ENCODE measurements at places on chromosomes 5 and 9.

DNA sequence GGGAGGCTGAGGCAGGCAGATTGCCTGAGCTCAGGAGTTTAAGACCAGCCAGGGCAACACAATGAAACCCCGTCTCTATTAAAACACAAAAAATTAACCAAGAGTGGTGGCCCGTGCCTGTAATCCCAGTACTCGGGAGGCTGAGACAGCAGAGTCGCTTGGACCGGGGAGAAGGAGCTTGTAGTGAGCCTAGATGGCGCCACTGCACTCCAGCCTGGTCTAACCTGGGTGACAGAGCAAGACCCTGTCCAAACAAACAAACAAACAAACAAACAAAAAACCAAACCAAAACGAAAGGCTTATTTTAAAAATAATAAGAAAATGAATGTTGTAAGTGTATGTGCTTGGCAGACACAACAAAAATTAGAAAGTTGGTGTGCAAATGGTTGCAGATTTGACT is 536.3 kb upstream of the PTPRD start:
- DNase-seq = no peak

- DNase-seq = no peak
These were observed 174.8 kb upstream of the TNC start for GRCh38 chr9:115292584-115293279.

- DNase-seq = no peak
These were observed 205.2 kb downstream of the PIK3R1 start for GRCh38 chr5:68420476-68421344.

DNA sequence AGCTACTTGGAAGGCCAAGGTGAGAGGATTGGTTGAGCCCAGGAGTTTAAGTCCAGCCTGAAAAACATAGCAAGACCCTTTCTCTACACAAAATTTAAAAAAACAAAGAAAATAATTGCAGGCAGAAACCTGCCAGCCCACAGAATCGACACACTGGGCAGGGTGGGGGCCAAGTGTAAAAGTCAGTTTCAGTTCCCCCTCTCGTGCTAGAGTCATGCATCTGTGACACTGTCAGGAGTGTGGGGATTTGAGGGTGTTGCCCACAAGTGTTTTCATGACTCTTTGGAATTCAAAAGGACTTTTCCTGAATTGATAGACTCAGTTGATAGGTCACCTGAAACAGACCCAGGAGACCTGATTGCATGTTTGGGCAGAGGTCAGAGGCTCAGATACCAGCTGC is 47.6 kb downstream of the PRRC2B start:
- no peak for DNase-seq

DNA sequence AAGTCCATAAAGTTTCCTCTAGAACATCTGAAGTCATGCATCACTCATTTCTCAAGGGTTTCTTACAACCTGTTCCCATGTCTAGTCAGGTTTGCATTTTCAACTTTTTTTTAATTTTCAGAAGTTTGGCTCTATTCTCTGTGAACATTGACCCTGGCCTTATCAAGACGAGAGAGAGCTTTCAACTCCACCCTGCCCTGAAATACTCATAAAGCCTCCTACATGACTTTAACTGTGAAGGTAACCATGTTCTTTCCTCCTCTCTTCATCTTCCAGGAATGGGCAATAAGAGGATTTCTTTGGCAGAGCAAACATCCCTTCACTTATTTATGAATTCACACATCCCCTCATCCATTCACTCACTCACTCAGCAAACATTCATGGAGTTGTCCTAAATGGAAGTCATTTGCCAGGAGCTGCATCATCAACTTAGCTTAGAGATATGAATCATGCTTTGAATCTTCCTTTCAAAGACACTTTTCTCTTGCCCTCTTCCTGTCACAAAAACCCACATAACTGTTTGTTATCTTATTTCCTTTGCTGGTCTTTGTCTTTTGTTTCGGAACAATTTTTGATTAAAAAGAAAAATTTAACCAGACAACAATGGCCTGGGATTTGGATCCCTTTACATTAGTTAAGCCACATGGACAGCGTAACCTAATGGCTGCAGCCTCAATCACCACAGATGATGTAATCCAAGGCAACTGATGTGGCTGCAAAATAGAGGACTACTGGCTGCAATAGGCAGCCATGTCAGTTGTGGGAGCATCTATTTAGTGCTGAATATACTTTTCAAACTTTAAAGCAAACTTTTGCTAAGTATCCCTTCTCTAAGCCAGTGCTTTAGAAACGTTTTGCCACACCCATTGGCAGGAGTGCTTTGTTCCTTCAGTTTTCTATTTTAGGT is 43.0 kb upstream of the GNAQ start:
- DNase-seq = no peak

GRCh38 chr5:76046741-76047140 is 36.4 kb upstream of the SV2C start:
- DNase-seq = no peak

GRCh38 chr9:70987986-70988385 is 133.4 kb downstream of the TRPM3 start:
- no peak for DNase-seq

DNA sequence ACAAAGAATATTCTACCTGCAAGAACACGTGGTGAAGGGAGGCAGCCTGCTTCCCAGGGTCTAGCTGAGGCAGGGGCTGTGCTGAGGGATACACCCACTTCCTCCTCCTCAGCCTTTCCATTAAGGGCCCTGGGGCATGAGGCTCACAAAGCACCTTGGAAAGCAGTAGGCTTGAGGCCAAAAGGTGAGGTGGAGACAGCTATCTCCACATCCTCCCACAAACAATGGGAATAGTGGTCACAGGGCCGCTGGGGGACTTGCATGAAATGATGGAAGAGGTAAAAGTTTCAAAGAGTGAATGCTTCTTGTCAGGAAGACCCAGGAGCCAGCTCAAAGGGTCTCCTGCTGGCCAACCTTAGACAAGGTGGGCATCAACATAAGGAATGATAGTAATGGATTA is 207.9 kb downstream of the CDK5RAP2 start:
- no peak for DNase-seq

DNA sequence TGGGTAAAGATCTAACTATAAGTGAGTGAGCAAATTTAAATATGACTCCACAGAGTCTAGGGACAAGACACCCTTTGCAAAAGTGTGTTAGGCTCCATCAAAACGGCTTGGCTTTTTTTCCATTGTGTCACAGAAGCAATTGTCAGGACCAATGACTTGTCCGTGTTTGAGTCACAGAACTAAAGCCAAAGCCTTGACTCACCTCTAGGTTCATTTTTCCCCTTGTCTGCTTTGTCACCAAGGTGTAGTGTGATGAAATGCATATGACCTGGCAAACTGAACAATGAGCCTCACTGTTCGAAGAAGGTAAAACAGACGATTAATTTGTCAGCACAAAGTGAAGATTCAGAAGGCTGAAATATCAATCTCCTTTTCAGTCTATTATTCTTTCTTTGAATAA is 331.0 kb downstream of the GLIS3 start:
- DNase-seq = no peak

GRCh38 chr5:101626572-101626971 is 669.5 kb downstream of the SLCO4C1 start:
- DNase-seq = no peak

DNA sequence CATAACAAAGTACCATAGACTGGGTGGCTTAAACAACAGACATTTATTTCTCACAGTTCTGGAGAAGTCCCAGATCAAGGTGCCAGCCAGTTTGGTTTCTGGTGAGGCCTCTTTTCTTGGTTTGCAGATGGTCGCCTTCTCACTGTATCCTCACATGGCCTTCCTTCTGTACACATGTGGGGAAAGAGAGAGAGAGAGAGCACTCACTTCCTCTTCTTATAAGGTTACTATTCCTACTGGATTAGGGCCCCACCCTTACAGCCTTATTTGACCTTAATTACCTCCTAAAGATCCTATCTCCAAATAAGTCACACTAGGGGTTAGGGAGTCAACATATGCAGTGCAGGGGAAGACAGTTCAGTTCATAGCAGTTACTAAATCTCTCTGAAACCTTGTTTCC is 205.6 kb upstream of the GDNF start:
- DNase-seq = no peak

DNA sequence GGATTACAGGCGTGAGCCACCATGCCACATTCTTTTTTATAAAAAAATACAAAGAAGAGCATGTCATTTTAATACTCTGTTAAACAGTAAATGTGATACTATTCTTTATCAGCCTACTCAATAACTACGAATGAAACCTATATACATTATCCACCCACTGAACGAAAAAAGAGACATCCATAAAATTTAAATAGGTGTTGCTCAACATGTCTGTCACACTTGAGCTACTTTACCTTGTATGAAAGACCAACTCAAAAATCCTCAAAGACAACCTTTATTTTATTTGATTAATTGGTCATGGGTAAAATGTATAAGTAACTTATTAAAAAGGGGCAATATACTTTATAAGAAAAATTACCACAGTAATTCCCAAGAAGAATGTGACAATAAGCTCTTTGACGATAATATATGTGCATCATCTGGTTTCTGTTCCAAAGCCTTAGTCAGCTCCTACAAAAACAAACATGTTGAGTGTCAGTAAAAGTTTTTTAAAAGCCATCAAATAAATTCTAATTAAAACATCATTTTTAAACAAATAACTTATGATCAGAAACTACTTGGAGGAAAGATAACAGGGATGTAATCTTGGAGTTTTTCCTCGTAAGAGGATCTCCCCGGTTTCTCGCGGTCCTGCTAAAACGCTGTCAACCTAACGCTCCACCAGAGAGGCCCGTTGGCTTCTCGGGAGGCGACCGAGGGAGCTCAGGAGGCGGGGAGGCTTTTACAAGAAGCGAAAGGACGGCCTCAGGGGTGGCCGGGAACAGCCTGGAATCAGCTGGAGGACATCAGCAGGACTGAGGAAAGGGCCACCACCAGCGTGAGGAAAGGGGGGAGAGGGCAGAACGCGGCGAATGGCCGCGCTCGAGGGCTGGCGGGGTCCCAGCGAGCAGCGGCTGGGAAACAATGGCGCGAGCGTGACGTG is 13.5 kb upstream of the ANKRD18B start:
- peak; percentile 88 for DNase-seq

DNA sequence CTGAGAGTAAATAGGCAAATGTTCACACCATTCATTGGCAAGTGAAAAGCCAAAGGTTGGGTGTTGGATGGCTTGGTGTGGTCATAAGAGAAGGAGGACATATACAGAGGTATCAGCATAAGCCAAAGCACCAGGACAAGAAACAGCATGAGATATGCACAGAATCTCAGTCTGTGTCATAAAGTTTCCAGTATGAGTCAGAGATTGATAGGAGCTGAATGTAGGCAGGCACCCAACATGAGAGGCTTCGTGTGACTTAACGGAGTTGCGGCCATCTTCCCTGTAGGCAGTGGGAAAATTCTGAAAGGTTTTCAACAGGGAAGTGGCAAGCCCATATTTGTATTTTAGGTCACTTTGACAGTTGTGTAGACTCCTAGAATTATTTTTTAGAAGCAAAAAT is 54.5 kb downstream of the SNCAIP start:
- no peak for DNase-seq

DNA sequence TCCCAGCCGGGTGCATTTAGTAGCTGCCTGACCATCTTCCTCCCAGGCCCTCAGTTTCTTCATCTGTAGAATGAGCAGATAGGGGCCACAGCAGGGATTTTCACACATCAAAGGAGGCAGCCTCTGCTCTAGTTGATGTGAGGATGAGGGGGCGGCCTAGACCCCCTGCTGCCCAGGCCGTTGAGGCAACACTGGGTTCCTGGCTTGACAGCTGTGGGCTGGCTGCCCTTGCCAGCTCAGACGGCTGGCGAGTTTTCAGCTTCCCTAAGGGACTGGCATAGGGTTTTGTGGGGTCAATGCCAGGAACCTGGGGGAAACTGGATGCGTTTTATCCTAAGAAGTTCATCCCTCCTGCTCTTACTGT is 49.6 kb downstream of the NDST1 start:
- DNase-seq = no peak

- DNase-seq = no peak
These were observed 52.0 kb upstream of the TJP2 start for GRCh38 chr9:69122082-69122548.

- peak; percentile 34 for DNase-seq
These were observed 49.8 kb upstream of the FCN1 start for GRCh38 chr9:134967547-134967930.

DNA sequence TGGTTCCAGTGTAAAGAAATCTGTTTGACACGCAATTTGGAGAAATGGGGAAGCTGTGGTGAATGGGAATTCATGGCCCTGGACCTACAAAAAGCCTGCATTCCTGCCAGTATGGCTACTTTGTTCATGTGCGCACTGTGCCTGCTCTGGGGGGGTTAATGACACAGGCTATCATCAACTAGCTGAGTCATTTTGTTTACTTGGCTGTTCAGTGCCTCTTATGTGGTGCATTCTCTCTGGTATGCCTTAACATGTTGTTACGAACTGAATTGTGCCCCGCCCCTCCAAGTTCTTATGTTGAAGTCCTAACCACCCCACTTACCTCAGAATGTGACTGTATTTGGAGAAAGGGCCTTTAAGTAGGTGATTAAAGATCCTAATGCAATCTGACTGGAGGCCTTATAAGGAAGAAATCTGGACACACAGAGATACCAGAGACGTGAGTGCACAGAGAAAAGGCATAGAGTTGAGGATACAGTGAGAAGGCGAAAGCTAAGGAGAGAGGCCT is 20.4 kb upstream of the UBAP1 start:
- no peak for DNase-seq

DNA sequence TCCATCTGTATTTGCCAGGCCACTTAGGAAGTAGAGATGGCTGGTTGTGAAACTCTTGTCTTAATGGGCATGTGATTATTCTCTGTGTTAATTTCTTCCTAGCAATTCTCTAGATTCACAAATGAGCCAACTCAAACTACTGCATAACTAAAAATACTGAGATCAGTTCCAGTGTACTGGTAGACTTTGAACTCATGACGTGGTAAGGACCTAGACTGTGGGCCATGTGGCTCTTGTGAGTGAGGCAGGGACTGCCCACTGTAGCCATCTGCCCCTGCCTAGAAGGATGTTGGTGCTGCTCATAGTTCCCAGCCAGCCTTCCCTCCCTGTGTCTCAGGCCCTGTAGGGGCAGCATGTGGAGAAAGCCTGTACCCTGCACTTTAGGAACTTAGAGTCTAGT is 47.4 kb downstream of the CYSTM1 start:
- no peak for DNase-seq

DNA sequence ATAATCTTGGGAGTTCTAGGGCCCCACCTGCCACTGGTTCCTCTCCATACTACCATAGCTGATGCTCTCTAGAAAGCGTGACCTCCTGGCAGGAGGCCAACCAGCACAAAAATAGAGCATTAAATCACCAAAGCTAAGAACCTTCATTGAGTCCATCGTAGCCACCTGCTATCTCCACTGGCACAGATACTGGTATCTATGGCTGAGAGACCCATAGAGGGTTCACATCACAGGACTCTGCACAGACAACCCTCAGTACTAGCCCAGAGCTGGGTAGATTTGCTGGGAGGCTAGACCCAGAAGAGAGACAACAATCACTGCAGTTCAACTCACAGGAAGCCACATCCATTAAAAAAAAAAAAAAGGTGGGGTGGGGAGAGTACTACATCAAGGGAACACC is 509.1 kb downstream of the DTWD2 start:
- no peak for DNase-seq

GRCh38 chr9:121566481-121567465 is 67.1 kb upstream of the GGTA1 start:
- DNase-seq = peak; percentile 81

- no peak for DNase-seq
These were observed 731.5 kb downstream of the TLE1 start for GRCh38 chr9:80957801-80958200.
